IPS DF 6.9 (cell line): ENCODE measurements at places on chromosomes 12 and 14.

GRCh38 chr14:62792578-62792977, 252.7 kb downstream of the KCNH5 start:
- no peak for DNase-seq

DNA sequence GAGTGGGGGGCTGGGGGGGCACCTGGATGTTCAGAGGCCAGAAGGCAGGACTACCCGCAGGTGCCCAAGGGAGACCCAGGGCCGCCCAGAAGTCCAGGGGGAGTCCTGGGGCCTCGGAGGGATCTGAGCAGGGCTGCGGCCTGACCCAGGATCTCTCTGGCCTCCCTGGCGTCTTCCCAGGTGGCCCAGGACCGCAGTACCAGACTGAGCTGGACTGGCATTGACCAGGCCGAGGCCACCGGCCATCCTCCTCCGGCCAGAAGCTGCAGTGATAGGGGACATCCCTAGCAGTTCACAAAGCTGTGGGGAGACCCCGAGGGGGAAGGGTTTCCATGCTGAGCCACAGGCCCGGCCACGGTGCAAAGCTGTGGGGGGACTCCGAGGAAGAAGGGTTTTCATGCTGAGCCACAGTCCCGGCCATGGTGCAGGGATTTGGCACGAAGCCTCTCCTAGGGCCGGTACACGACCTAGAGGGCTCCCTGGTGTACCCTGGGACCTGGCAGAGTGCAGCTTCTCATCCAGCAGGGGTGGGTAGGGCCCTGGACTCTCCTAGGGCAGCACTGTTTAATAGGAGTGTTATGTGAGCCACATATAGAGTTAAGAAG, 24.4 kb downstream of the FBRSL1 start:
- no peak for DNase-seq

- no peak for DNase-seq
Measured at GRCh38 chr12:6056406-6057240, 67.8 kb downstream of the VWF start.

- peak; percentile 76 for DNase-seq
Measured at GRCh38 chr12:109020796-109021380, at the start of gene SVOP. TSS of gene SVOP (minus strand) at chr12:109021068. CDS start at chr12:109020868, 200 bp downstream.
